ENCODE measurements at places on chromosomes 6 and 20.

- DNase-seq, result no peak
Observed at GRCh38 chr6:151001387-151002056, 136.0 kb downstream of the MTHFD1L start.

DNA sequence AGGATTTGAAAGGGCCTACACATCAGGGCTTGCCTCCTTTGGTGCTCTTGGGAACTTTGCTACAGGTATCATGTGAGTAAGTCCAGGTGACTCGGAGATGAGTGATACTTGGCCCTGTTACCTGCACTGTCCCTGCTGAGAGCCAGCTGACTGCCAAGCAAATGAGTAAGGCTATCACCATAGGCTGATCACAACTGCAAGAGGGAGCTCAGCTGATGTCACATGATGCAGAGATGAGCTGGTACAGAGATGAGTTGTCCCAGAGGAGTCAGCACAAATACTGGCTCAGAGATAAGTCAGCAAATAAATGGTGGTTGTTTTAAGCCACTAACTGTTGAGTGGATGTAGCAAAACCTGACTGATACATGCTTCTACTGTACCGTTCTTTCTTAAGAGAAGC, 41.4 kb downstream of the LAMP5 start:
- DNase-seq, result no peak

GRCh38 chr6:103504501-103505154, 1355.1 kb downstream of the HACE1 start:
- DNase-seq, result no peak

DNA sequence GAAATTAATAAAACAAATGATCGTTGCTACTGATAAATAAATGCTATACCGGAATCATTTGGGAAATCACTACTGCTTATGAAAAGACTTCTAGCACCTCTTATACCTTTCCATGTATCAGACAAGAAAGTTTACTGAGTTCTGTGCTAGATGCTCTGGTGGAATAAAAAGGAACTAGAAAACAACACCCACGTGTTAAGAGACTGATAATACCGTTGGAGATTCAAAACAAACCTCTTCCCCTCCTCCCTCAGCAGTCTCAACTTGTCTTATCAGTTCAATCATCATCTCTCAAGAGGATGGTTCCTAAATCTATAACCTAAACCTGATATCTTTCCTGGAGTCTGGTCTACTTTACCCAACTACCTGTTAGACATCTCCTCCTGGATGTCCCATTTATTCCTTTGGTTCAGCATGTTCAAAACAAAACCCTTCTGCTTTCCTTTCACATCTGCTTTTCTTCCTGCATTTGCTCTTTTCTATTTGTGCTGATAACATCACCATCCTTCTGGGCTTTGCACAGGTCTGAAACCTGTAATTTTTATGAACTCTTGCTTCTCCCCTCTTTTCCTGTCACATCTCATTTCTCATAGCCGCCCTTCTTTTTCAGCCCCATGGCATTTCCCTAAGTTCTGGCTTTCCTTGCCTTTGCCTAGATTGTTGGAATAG, 122.2 kb downstream of the COL19A1 start:
- DNase-seq, result no peak

All from stimulated activated CD8-positive, alpha-beta memory T cell treated with anti-CD3 and anti-CD28 coated beads, Interleukin-4, amount 100 ng/mL, for 4 hours (primary cell).